ENCODE measurements at places on chromosomes 6 and 20.

GRCh38 chr6:54681987-54682386 is 164.6 kb upstream of the FAM83B start:
- H3K36me3 ChIP-seq: no peaks in the 10 kb centered on the region
- H3K27ac ChIP-seq: no peak overlapping the region
- H3K4me3 ChIP-seq: no peak overlapping the region
- H3K27me3 ChIP-seq: peaks cover 1% of the 10 kb centered on the region
- DNase-seq: no peak

- peak overlapping the region; percentile 70 for H3K27ac ChIP-seq
- H3K4me1 ChIP-seq: peaks cover 18% of the 10 kb centered on the region
- no peak overlapping the region for H3K4me3 ChIP-seq
- DNase-seq: no peak
- peaks cover 9% of the 10 kb centered on the region for H3K27me3 ChIP-seq
- H3K36me3 ChIP-seq: peaks cover 7% of the 10 kb centered on the region
Observed at GRCh38 chr20:32823078-32823477, 3.3 kb downstream of the MAPRE1 start.

DNA sequence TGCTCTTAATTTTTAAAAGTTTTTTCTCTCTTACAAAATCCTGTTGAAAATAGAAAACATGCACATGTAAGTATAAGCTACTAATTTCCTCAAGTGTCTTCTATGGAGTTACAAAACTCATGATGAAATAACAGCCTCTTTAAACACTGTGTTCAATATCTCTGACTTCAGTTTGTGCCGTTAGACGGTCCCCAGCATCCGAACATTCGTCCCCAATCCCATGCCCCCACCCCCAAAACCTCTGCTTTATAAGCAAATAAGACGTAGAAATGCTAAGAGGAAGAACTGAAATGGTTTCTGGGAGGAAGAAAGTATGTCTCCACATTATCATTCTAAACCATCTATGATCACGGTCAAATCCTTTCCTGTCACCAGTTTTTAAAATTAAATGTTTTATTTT is 31.7 kb upstream of the MYB start:
- H3K4me3 ChIP-seq: no peak overlapping the region
- no peaks in the 10 kb centered on the region for H3K36me3 ChIP-seq
- no peak for DNase-seq
- H3K27me3 ChIP-seq: peaks cover 2% of the 10 kb centered on the region

DNA sequence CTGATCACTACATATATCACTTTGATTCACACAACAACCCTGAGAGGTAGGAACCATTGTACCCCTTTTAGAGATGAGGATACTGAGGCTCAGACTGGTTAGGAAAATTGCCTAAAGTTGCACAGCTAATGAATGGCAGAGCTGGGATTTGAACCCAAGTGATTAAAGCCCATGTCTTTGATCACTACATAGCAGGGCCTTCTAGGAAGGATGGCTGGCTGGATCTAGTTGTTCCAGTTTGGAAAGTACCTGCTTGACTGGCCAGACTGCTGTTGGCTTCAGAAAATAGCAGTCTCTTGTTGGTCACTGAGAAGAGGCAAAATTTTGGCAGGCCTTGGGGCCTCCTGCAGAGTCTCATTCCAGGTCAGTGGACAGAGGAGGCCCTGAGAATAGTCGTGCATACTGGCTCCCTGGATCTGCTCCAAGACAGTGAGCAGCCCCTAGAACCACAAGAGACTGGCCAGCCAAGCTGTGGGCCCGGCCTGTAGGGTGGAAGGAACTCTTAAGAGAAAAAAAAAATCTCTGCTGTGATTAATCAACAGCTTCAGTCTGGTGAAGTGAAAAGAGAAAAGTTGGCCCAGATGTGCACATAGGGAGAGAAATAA is 17.5 kb downstream of the PPARD start:
- peaks cover 4% of the 10 kb centered on the region for H3K27me3 ChIP-seq
- no peak overlapping the region for H3K4me3 ChIP-seq
- H3K36me3 ChIP-seq: peaks cover 26% of the 10 kb centered on the region
- DNase-seq: no peak

GRCh38 chr6:50213146-50213545 is 163.4 kb upstream of the DEFB112 start:
- no peaks in the 10 kb centered on the region for H3K27me3 ChIP-seq
- H3K4me1 ChIP-seq: no peaks in the 10 kb centered on the region
- H3K27ac ChIP-seq: no peak overlapping the region
- DNase-seq: no peak
- no peak overlapping the region for H3K4me3 ChIP-seq
- H3K36me3 ChIP-seq: no peaks in the 10 kb centered on the region

DNA sequence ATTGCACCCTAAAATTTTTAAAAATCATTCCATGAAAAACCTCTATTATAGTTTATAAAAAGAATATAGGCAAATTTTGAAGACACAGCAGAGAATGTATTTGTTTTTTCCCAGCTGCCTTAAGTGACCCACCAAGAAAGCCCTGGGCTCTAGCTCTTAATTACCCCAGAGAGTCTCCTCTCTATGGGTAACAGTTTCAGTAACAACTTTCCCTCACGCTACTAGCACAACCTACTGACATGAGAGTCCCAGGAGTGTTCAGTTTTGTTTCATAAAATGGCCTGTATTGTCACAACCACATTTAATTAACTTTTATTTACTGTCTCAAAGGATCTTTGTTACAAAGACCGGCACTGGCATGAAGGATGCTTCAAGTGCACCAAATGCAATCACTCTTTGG is 41.5 kb downstream of the FHL5 start:
- no peak overlapping the region for H3K4me3 ChIP-seq
- no peaks in the 10 kb centered on the region for H3K27me3 ChIP-seq
- H3K36me3 ChIP-seq: no peaks in the 10 kb centered on the region
- no peak for DNase-seq
- H3K4me1 ChIP-seq: no peaks in the 10 kb centered on the region

Data from endothelial cell (in vitro differentiated cells).